Stimulated activated CD8-positive, alpha-beta memory T cell treated with anti-CD3 and anti-CD28 coated beads, Interleukin-4, amount 100 ng/mL, for 1 hour (primary cell): ENCODE measurements at places on chromosomes 3 and 15.

DNA sequence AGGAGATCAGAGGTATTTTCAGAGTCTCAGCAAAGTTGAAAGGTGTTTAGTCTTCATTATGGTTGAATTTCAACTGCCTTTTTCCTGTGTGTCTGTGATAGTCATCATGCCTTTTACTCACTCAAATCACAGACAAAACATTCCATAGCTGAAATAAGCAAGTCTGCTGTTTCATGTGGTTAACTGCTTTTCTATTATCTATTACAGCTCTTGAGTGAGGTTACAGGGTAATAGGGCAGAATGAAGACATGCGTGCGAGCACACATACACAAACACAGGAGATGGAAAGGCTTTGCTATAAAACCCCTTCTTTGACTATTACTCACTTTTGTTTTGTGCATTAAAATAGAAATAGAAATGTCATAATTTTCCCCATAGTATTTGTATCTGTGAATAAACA, 192.6 kb upstream of the RARB start:
- no peak for DNase-seq

DNA sequence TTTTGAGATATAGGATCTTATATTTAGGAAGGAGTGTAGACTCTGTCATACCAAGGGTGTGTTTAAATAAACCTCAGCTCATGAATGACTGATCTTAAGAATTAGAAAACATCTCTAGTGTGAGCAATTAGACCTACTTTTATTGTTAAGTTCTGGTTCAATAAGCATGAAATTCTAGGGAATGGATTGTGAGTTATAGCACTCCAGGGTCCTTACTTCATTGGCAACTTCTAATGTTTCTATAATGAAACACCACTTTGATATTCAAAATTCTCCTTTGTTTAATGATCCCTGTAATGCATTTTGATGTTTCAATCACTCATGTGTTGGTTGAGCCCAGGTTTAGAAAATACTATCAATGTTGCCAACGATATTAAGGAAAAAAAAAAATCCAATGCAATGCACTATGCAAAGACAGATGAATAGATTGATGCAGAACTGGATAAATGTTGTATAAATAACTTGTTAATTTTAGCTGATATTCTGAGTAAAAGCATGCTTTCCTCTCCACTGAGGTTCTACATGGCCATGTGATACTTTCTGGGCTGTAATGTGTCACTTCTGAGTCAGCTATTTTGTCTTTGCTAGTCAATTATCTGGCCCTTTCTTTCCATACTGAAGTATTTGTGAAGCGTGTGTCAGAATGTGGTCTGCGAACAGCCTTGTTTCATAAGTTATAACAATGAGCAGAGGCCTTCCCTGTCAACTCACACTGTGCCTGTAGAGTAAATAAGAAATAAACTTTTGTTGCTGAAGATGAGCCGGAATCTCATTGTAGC, 1035.9 kb downstream of the PLOD2 start:
- no peak for DNase-seq

- no peak for DNase-seq
Measured at GRCh38 chr15:41561777-41562145, 2.7 kb downstream of the TYRO3 start.

DNA sequence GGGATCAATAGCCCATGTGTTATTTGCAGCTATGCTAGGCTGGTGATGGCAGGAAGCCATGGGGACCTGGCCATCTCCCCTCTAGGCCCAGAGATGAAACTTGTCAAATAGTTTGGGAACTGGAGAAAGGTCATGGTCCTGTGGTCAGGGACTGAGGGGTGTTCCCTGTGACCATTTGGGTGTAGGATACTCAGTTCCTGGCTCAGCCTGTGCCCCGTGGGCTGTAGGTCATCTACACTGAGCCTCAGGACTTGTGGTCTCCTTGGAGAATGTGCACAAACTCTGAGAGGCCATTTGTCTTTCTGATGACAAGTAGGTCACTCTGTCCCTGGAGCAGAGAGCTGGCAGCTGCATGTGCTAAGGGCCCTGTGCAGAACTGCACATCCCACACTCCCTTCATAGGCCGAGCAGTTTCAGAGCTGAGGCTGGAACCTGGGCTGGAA, 17.5 kb downstream of the GASK1A start:
- DNase-seq = no peak

GRCh38 chr15:56906766-56907165, 11.7 kb upstream of the TCF12 start:
- no peak for DNase-seq

DNA sequence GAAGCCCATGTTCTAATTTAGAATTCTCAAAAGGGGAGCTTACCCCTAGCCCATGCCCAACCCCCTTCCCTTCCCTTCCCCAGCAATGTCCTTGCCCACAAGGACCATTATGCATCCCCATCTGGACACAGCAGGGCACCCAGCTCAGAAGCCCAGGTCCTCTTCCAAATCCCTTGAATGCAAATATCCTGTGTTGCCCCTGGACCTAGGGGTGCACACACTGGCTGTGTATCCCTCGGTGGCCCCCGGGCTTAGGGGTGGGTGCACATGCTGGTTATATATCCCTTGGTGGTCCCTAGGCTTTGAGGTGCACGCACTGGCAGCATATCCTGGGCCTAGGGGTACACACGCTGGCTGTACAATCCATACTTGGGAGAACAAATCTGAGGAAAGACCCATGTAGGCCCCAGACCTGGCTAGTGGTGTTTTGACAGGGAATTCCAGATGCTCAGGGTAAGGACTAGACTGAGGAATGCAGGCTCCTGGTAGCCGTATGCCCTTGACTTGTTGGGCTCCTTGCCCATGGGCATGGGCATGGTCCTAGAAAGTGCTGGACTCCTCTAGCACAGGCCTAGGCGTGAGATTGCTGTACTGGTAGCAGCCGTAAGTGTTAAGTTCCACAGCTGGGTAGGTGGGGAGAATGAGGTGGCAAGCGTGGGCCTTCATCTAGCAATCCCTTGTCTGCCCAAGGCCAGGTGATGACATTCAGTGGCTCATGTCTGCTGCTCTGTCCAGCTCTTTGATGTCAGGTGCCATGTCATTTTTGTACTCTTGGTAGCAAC, 222.4 kb downstream of the OPA1 start:
- DNase-seq = no peak

DNA sequence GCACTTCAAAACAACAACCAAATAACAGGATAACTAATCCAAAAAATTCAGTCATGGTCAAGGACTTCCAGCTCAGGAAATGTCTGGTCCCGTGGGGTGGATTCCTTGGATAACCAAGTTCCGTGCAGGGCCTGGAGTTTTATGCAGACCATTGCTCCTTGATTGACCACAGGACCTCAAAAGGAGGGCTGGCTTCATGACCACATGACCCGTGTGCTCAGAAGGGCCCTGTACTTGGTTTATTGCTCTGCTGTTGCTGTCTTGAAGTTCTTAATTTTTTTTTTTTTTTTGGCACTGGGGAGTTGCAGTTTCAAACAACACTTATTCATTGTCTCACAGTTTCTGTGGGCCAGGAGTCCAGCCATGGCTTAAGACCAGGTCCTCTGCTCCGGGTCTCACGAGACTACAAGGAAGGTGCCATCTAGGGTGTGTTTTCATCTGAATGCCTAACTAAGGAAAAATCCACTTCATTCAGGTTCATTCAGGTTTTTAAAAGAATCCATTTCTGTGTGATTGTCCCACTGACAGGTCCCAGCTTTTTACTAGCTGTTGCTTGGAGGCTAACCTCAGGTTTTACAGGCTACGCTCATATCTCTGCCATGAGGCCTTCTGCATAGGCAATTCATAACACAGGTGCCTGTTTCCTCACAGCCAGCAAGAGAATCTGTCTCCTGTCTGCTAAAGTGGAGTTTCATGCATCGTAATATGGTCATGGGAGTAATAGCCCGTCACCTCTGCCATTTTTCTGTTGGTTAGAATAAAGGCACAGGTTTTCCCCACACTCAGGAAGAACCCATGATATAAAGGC, 65.3 kb downstream of the FLNB start:
- no peak for DNase-seq

- DNase-seq = no peak
Measured at GRCh38 chr15:74434263-74435136, 742 bp upstream of the SEMA7A start.

DNA sequence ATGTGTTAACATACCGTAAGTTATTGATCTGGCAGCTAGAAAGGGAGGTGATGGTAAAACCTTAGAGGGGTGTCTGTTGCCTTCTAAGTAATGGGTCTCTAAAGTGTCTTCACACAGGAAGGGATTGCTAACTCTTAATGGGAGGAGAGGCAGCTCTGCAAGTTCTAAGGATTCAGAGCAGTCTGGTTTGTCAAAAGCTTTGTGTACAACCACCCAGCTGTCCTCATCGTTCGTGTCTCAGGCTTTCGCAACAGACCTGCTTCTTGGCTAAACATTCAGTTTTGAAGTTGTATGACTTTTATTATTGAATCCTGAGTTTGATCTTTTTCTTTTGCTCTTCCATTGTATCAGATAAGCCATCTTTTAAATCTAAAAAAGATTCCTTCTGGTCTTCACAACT, 404.9 kb downstream of the SQOR start:
- no peak for DNase-seq

DNA sequence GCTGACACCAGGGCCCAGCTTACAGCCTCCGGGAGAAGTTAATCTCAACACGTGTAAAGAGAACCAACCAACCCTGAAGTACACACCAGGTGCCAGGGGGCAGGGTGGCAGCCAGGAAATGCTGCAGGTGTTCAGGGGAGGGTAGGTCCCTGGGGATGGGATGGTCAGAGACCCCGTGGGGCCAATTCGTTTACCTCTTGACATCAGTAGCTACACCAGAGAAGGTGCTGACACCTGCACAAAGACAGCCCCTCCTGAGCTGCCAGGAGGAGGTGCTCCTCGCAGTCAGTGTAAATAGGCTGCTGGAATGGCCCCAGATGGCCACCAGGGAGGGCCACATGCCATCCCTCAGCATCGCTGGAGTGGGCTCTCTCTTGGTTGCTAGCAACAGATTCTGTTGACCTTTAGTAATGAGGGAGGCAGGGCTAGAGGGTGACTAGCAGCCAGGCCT, 52.8 kb downstream of the CORO2B start:
- DNase-seq = no peak

- no peak for DNase-seq
Measured at GRCh38 chr15:39573844-39574243, 7.0 kb upstream of the THBS1 start.

GRCh38 chr3:106206146-106206545, 337.3 kb upstream of the CBLB start:
- DNase-seq = no peak

GRCh38 chr3:100697723-100698285, 11.5 kb upstream of the TFG start:
- no peak for DNase-seq

GRCh38 chr3:107660306-107660976, 137.7 kb downstream of the BBX start:
- no peak for DNase-seq

- no peak for DNase-seq
Measured at GRCh38 chr3:184812662-184813042, 686 bp downstream of the VPS8 start.

DNA sequence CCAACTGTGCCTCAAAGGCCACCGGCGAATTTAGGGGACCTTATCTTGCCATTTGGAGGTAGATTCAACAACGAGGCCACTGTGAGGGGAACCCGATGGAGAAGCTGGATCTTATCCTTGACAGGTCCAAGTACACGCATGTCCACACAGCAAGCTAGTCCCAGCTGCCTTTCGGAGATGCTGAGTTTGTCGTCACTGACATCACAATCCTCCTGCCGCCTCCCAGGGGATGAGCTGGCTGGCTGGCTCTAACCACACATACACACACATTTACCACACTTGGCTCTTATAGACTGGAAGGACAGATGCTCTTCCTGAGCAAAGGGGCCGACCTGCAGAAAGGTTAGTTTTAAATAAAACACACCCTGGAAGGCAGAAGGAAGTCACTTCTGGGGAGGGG, 176.3 kb downstream of the STT3B start:
- DNase-seq = no peak

GRCh38 chr15:77804210-77804609, 171.5 kb upstream of the LINGO1 start:
- DNase-seq = no peak

- no peak for DNase-seq
Measured at GRCh38 chr3:8458238-8458661, 43.4 kb upstream of the LMCD1 start.

- DNase-seq = no peak
Measured at GRCh38 chr3:190973771-190974170, 111.3 kb upstream of the GMNC start.

- DNase-seq = no peak
Measured at GRCh38 chr3:58573640-58574039, 3.6 kb downstream of the FAM107A start.

GRCh38 chr3:49333091-49333490, 6.8 kb downstream of the USP4 start:
- no peak for DNase-seq

DNA sequence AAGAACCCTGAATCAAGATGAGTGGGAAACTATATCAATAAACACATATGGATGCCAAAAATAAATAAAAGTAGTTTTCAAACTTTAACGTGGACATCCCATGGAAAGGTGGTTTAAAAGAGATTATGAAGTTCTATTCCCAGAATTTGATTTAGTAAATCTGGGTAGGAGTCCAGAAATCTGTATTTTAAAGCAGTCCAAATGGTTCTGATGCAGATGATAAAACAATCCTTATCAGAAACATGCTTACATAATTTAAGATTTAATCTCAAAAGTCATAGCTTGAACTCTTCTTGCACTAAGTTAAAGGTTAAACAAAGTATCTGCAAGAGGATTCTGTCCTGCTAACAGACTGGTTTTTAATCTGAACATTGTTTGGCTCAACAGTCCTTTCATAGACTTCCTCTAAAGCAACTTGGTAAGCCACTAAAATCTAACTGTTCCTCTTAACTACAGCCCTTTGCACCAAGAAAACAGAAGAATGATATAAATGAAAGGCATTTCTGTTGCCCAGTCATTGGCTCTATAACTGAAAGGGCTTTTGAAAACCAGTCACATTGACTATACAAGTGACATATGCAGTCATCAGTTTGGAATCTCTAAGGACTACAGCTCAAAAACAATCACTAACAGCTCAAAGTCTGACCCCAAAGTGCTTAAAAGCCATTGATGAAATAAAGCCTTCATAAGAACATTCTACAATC, 23.4 kb upstream of the MAP4 start:
- DNase-seq = no peak

DNA sequence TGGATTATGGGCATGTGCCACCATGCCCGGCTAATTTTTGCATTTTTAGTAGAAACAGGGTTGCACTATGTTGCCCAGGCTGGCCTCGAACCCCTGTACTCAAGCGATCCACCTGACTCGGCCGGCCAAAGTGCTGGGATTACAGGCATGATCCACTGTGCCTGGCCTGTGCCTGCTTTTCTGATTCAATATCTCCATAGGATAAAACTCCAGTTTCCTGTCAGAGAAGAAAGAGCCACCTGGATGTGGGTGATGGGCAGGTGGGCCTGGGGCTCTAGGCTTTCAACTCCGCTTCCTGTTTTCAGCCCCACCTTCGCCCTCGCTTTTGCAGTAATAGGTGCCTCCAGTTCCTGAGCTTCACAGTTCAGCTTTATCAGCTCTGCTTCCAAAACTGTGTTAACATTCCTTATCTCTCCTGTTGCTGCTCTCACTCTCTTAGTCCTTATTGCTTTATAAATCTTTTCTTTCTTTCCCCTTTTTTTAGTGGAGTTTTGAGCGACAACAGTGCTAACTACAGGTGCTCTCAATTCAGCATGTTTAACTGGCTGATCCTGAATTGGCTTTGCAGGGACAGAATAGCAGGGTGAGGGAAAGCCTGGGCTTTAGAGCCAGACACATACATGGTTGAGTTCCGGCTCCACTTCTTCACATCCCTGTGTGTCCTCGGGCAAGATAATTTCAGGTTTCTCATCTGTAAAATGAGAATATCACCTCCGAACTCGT, 21.1 kb upstream of the PDE8A start:
- DNase-seq = no peak

GRCh38 chr3:14886101-14886500, 61.3 kb upstream of the NR2C2 start:
- DNase-seq = no peak
